ENCODE measurements at places on chromosomes 1 and 21.

DNA sequence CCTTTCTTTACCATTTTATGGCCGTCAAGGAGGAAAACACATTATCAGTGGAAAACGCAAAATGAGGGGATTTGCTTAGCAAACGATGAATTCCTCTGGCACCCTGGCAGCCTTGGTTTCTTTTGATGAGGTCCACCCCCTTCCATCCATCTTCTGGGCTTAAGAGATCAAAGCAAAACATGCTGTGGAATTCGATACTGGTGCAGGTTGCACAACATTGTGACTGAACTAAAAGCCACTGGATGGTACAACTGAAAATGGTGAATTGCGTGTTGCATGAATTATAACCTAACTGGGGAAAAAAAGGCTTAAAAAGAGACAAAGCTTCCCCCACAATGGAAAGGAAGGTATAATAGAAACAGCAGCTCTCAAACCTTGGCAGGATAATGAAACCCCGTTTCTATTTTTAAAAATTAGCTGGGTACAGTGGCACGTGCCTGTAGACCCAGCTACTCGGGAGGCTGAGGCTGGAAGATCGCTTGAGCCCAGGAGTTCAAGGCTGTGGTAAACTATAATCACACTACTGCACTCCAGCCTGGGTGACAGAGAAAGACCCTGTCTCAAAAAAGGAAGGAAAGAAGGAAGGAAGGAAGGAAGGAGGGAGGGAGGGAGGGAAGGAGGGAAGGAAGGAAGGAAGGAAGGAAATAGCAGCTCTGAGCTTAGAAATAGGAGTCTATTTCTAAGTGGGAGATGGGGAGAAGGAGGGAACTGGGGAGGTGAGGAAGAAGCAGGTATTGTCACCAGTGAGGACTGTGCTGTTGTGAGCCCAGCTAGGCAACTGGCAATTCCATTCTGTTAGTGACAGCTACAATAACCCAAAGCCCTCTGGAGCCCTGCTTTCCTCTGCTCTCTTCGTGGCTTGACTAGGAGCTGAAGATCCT is 29.0 kb upstream of the LGALS8 start:
- DNase-seq, result no peak

- peak; percentile 94 for DNase-seq
These were observed 316.9 kb upstream of the SGIP1 start for GRCh38 chr1:66217021-66217420.

GRCh38 chr21:37413553-37414291 is 47.1 kb downstream of the DYRK1A start:
- DNase-seq, result no peak

GRCh38 chr1:226882631-226883409 is 12.4 kb downstream of the PSEN2 start:
- DNase-seq, result peak; percentile 82

GRCh38 chr1:197933647-197934046 is 16.5 kb downstream of the LHX9 start:
- no peak for DNase-seq

DNA sequence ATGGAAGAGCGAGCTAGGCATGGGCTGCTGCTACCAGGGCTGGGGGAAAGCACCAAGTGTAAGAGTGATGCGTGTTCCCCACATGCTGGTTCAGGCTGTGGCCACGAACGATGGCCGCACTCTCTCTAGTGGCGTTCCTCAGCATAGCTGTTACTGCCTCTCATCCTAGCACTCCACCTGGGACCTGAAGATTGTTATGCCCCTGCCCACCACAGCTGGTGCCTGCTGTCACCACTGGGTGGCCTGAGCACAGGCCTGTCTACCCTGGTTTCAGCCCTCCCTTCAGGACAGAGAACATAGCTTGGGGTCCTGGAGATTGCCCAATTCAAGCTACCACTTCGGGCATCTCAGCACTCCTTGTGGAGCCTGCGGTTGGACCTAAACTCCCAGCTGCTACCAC is 80.1 kb upstream of the PDC start:
- no peak for DNase-seq

DNA sequence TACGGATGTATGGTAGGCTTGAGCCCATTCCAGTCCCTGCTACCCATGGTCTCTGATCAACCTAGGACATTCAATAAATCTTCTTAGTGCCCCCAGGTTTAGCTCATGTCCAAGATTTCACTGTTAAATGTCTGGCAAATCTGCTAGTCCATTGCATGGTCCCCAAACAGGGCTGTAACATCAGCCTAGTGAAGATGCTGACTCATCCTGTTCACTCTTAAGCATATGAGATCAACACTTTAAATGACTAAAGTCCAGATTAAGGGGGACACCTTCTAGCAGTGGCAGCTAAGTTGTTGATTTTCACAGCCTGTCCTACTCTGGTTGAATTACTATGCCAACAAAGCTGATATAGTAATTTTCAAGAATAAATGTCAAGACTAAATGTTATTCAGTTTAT is 46.5 kb upstream of the NUF2 start:
- DNase-seq, result peak; percentile 8

- DNase-seq, result no peak
These were observed 178.8 kb downstream of the ETS2 start for GRCh38 chr21:38984568-38984967.

- no peak for DNase-seq
These were observed 157.9 kb downstream of the DHRS3 start for GRCh38 chr1:12460121-12460520.

GRCh38 chr1:94524531-94524930 is 17.0 kb downstream of the F3 start:
- no peak for DNase-seq

GRCh38 chr21:35254006-35254764 is 205.1 kb upstream of the RUNX1 start:
- peak; percentile 64 for DNase-seq

GRCh38 chr1:18161690-18162089 is 54.1 kb downstream of the IGSF21 start:
- no peak for DNase-seq

DNA sequence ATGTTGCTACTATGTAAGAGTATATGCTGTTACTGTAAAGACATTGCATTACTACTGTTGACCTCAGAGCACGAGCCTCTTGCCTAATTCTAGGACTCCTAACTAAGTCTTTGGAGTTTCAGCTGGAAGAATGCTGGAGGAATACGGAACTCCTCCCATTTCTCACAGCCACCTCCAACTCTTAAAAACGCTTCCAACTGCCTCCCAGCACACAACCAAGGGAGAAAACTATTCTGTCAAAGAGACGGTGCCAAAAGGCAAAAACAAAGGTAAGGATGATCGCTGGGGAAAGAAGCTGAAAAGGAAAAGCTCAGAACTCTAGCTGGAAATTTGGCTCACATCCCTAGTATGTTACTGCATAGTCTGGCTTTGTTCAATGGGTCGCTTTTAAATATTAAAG is at the start of gene FMO2:
TSS of gene FMO2 (plus strand) at position 210 of the 400 bp plus-strand sequence. CDS start 414 bp downstream, outside the sequence.
- DNase-seq, result no peak

DNA sequence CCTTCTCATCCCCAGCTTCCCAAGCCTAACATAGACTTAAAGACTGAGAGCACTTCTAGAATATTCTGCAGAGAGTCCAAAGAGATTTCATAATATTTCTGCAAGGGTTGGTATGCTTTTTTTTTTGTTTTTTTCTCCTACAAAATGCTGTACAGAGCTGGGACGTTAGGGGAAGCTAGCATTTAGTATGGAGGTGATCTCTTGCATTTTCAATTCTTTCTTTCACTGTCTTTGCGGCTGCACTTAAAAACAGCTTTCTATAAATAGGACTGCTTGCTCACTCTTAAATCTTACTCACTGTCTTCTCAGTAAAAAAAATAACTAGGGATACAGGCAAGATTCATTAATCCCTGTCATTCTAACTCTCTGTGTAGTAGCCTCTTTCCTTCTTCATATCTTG is 7.4 kb downstream of the DSCAM start:
- no peak for DNase-seq

- no peak for DNase-seq
These were observed 36.0 kb upstream of the PRDM2 start for GRCh38 chr1:13663969-13664368.

GRCh38 chr1:6410248-6410893 is 9.3 kb downstream of the HES2 start:
- no peak for DNase-seq
